ENCODE measurements at places on chromosomes 7 and 10. TPM values are rescaled to one million over a fixed set of nuclear protein-coding genes. Genes with fewer than 3 reads are reported as not detected.

Gene C7orf57
- polyA plus RNA-seq = not detected

Gene TMEM196
- polyA plus RNA-seq = not detected

Gene OR13A1
- polyA plus RNA-seq = not detected

Gene GRIFIN
- not detected for polyA plus RNA-seq

Gene CYP2C9
- polyA plus RNA-seq = not detected

DNA sequence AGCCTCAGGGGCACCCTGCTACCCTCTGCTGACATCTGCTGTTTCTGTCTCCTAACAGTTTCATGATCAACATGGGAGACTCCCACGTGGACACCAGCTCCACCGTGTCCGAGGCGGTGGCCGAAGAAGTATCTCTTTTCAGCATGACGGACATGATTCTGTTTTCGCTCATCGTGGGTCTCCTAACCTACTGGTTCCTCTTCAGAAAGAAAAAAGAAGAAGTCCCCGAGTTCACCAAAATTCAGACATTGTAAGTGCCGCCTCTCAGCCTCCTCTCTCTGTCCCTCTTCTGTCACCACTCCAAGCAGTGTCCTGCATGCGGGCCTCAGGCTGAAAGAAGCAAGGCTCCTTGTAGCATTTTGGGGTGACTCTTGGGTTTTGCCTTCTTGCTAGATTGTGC lies 39.0 kb downstream of the POR start:
- no peak for DNase-seq

DNA sequence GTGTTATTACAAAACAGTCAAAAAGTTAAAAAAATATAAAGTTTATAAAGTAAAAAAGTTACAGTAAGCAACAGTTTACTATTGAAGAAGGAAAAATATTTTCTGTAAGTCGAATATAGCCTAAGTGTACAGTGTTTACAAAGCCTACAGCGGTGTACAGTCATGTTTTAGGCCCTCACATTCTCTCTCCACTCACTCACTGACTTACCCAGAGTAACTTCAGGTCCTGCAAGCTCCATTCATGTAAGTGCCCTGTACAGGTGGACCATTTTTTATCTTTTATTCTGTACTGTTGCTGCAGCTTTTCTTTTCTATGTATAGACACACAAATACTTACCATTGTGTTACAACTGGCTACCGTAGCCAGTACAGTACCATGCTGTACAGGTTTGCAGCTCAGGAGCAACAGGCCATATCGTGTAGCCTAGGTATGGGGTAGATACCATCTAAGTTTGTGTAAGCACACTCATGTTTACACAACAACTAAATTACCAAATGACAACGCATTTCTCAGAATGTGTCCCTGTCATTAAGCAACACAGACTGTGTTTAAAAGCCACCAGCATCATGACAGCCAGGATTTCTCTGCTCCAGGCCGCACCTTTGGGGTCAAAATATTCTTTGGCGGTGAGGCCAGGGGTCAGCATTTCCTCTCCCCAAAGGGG lies 67.2 kb downstream of the DLG5 start:
- DNase-seq = no peak

GRCh38 chr7:116984511-116984910 lies 31.2 kb downstream of the ST7 start:
- no peak for DNase-seq

DNA sequence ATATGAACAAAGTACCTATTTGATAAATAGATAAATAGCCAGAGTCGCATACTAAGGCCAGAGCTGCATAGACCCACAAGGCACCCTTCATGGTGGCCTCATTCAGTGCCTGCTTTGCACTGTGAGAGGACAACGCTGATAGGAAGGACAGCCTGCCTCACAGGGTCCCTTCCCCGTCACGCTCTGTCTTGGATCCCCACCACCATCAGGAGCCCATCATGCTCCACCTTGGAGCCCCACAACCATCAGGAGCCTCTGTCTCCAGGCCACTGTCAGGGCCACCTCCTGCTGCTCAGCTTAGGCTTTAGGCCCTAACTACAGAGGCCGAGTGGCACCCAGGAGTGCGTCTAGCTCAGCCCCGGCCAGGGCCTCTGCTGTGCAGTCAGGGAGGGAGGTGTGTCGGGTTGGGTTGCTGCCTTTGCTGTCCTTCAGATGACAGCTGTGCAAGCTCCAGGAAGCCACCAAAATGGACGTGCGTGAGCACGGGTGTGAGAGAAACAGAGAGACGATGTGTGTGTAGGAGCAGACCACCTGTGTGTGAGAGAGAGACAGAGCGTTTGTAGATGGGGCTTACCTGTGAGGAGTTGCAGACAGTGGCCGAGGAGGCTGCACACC lies 516.9 kb downstream of the GLRX3 start:
- DNase-seq = no peak

- no peak for DNase-seq
These were observed 90.2 kb upstream of the NUPR2 start for GRCh38 chr7:56206420-56206819.

DNA sequence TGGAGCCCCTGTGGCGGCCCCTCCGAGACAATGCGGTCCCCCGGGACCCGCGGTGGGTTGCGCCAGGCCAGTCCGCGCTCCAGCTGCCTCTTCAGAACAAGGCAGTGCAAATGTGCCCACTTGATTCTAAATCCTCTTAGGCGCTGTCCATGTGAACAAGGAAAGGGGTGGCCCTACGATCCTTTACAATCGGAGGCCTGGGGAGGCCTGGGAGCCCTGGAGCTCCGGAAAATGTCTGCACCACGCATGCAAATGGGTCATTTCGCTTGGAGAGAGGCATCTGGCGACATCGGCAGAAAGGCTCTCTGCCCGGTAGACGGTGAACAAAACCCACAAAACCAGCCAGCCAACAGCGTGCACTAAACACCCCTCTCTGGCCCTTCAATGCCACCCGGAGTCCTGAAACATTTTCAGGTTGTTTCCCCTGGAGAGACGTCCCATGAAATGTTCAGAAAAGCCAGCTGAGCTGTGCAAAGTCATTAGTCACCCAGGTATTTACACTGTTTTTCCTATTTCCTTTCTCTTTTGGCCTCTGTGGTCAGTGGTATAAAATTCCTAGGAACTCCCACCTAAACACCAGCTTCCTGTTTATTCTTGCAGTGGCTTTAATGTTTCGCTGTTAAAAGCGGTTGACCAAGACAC lies 102.8 kb upstream of the ZNF438 start:
- peak; percentile 63 for DNase-seq

DNA sequence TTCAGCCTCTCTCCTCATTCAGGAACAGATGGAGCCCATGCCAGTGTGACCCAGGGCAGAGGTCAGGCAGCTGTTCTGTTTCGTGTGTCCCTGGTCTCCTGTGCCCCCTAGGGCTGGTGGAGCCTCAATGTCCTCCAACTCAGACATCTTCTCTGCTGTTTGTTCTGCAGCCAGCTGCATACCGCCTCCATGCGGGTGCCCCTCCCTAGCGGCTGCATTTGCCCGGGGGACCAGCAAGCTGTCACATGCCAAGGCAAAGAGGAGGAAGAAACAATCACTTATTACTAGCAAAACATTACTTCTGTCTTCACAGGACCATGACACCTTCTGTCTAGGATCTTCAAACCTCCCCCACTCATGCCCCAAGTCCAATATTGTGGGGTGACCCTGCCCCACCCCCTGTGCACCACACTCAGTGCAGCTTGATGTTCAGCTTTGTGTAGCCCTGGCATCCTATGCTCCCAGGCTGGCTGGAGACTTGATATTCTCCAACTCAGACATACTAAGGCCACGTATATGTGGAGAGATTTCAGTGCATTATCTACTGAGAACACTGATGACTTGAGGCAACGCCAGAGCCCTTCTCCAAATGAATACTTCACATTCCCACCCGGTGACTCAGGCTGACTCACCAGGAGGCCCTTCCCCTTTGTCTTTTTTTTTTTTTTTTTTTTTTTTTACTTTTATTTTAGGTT lies 188.9 kb downstream of the SKIDA1 start:
- peak; percentile 96 for DNase-seq

DNA sequence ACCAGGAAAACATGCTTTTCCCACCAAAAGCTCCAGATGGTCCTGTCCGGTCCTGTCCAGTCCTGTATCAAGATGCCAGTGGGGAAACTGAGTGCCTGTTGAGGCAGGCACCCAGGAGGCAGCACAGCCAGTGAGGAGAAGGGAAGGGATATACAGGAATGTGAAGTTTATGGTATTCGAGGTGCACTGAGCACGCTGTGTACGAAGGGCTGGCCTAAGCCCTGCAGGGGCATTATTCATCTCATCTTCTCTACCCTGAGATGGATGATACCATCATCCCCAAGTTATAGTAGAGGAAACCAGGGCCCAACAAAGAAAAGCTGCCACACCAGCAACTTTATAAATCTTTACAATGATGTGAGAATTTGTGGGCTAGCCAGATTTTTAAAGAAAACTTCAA lies 23.4 kb upstream of the FXYD4 start:
- DNase-seq = no peak

DNA sequence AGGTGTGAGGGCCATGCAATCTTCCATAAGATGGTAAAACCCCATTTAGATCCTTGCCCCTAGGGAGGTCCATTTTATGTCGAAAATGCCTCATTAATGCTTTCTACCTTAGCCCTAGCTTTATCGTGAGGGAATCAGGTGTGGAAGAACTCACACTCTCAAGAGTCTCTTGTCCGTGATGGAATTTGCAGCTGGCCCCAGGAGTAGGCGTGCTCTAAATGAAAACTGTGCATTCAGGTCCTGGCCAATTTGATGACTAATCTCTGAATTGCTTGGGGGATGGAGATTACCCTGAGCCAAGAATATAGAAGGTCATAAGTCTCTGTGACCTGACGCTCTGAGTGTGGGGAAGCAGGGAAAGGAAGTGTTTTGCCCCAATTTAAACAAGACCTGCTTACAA lies 6.6 kb downstream of the C10orf90 start:
- DNase-seq = peak; percentile 94

- DNase-seq = peak; percentile 64
These were observed 199.1 kb upstream of the LYZL2 start for GRCh38 chr10:30828680-30829079.
